Activated T-helper 1 cell treated with anti-CD3 and anti-CD28 coated beads, Interleukin-2, amount 50 U/mL, for 16 hours (primary cell): ENCODE measurements at places on chromosomes 5 and 9.

- no peak for DNase-seq
These were observed 66.8 kb downstream of the MAMDC2 start for GRCh38 chr9:70110194-70111041.

DNA sequence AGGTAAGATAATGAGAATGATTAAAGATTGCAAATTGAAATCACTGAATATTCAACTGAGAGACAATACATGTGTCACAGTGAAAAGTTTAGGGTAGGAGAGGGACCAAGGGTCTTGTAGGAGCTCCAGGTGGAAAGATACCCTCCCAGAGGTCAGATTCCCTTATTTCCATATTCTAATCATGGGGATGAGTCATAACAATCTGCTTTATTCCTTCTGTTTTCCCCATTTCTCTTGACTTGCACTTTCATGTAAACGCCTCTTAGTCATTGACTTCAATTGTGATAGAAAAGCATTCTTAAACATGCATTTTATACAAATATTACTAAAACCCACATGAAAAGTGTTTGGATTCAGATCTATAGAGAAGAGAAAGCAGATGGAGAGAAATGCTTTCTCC is 81.3 kb upstream of the CTSL start:
- DNase-seq = no peak

- no peak for DNase-seq
These were observed 12.8 kb downstream of the EHMT1 start for GRCh38 chr9:137631345-137632229.

- no peak for DNase-seq
These were observed 22.1 kb downstream of the MCIDAS start for GRCh38 chr5:55205001-55205400.

DNA sequence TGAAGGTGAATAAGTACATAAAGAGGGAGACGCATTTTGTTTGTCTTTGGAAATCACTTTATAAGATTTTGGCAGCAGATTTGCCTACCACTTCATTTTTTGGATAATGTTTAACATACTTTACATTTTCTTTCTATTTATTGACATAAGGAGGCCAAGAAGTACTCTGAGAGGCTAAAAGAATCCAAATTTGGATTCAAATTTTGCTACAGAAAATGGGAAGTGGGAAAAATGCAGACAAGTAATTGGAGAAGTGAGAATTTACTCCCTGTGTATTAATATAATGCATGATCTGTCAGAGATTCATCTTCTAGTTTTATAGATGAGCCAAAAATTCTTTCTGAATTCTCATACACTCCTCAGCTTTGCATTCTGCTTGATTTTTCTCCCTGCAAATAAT is 411.2 kb upstream of the CTNND2 start:
- DNase-seq = no peak

- no peak for DNase-seq
These were observed 13.9 kb upstream of the NAA35 start for GRCh38 chr9:85927076-85927475.

DNA sequence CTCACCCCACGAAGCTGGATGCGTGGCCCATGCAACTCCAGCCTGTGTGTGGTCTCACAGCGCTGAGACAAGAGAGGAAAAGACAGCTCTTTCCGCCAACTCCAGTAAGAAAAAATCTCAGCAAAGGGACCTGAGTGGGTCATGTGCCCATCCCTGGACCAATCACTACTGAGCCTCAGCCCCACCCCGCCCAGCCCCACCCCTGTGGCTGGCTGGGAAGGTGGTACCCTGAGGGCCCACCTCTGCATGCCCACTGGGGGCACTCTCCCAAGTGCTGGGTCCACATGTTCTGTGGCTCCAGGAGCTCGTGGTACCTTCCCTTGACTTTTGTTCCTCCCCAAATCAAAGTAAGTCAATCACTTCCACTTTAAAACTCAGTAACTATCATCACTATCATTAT is 105.1 kb upstream of the SMIM23 start:
- DNase-seq = no peak

DNA sequence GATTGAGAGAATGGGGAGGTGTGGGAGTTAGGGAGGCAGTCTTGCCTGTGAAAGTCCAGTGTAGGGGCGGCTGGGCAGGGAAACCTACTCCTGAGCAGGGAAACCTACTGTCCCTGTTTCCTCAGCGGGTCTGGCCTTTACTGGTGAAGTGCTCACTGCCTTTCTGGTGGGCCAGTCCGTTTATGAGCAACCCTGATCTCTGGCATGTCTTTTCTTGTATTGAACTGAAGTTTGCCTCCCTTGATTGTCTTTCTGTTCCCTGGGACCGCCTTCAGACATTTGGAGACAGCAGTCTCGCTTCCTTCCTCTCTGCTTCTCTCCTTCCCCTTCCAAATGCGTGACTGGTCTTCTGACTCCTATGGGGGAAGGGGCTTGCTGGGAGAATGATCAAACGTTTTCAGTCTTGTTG is 2.9 kb downstream of the SNX18 start:
- no peak for DNase-seq

DNA sequence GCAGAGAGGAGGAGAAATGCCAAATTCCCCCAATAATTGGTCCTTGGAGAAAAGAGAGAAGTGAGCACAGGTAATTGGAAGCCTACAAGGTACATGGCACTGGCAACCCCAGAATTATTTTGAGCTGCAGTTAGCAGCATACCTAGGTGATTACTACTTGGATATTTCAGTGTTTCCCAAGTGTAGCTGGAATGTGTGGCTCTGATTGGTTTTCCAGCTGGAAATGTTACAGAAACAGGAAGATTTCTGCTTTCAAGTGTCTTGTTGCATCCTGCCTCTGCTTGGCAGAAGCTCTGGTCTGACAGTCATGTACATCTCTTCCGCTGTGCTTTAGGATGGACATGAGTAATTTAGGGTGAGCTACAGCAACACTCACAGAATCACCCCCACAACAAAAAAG is 262.1 kb downstream of the ENC1 start:
- DNase-seq = no peak

GRCh38 chr9:87535817-87536539 is 38.3 kb downstream of the DAPK1 start:
- no peak for DNase-seq

- no peak for DNase-seq
These were observed 32.7 kb downstream of the FAM13B start for GRCh38 chr5:138000102-138000723.

- no peak for DNase-seq
These were observed 41.3 kb downstream of the RECK start for GRCh38 chr9:36078051-36078450.

DNA sequence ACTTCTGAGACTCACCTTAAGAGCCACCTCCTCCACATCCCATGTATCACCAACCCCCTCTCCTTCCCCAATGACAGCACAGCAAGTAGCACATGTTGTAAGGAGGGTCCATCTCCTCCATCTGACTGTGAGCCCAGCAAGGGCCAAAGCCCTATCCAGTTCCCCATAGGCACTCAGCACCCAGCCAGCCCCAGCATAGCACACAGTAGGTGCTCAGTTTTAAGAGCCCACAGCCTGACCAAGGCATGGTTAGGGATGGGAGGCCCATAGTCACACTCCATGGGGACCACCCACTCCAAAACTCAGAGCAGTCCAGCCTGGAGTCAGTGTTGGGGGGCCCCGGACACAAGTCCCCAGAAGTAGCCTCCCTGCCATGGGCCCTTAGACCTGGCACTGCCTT is 205.7 kb downstream of the CDK5RAP2 start:
- DNase-seq = no peak

DNA sequence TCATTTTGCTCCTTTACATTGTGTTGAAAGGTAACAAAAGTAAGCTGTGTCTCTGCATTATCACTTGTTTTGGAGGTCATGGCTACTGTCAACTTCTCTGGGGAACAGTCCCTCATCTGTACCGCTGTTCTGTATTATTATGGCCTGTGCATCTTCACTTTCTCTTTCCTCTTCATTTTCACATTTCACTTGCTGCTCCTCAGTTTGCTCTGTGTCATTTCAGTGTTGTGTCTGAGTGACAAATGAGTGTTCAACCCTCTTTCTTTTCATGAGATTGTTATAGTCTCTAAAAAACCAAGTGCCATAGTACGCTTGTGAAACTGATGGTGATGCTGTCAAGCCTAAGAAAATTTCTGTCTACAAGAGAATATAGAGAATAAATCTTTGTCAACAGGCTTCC is 122.0 kb upstream of the FER start:
- no peak for DNase-seq

DNA sequence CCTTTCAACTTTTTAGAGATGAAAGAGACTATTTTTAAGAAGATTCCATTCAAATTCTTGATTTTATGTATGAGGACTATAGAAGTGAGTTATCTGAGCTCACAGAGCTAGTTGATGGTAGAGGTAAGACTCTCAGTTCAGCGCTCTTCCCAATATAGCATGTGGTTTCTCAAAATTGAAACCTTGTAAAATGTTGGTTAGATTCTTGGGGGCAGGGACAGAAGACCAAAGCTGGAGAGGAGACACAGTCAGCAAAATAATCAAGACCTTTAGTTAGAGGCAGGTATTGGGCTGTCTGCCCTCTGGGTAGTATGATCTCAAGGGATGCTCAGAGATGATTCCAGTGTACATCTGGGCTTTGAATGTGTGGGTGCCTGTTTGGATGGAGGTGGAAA is 246.4 kb downstream of the SH3GL2 start:
- DNase-seq = no peak

DNA sequence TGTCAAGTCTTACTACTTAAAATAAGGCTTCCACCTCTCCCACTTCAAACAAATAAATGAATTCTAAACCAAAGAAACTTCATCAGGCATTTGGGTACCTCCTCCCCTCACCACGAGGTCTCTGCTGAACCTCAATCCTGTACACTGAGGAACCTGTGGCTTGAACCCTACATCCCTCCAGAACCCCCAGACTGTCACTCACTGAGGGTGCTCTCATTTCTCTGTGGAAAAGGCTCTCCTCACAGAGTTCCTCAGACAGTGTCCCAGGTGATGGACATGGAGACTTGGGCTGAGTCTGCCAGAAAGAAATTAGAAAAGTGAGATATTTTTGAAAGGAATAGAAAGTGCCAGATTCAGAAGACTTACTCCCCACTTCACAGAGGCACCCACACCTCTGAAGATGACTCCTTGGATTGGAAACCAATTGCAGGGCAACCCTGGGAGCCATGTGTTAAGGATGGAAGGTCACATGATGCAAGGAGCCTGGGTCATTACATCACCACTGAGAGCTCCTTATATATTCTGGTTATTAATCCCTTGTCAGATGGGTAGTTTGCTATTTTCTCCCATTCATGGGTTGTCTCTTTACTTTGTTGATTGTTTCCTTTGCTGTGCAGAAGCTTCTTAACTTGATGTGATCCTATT is 19.8 kb downstream of the MLANA start:
- DNase-seq = no peak

GRCh38 chr5:157217289-157218024 is 36.8 kb downstream of the ITK start:
- DNase-seq = no peak

GRCh38 chr5:140548300-140548688 is 832 bp downstream of the EIF4EBP3 start:
- DNase-seq = no peak

GRCh38 chr5:29795096-29795652 is 1398.3 kb upstream of the CDH6 start:
- DNase-seq = no peak

GRCh38 chr5:31196309-31196708 is 2.8 kb downstream of the CDH6 start:
- no peak for DNase-seq

- DNase-seq = no peak
These were observed 81.9 kb upstream of the TLR4 start for GRCh38 chr9:117622347-117622746.

DNA sequence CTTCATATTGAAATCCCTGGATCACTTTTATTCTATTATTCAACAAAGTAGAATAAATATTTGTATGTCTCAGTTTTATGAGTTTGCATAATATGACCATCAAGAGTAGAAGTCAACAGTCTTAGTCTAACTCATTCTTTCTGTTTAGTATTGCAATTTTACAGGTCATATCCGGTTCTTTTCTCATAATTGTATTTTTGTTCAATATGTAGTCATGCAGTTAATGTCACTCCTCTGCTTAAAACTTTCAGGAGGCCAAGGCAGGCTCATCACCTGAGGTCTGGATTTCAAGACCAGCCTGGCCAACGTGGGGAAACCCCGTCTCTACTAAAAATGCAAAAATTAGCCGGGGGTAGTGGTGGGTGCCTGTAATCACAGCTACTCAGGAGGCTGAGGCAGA is 148.4 kb upstream of the TRPM3 start:
- DNase-seq = no peak

DNA sequence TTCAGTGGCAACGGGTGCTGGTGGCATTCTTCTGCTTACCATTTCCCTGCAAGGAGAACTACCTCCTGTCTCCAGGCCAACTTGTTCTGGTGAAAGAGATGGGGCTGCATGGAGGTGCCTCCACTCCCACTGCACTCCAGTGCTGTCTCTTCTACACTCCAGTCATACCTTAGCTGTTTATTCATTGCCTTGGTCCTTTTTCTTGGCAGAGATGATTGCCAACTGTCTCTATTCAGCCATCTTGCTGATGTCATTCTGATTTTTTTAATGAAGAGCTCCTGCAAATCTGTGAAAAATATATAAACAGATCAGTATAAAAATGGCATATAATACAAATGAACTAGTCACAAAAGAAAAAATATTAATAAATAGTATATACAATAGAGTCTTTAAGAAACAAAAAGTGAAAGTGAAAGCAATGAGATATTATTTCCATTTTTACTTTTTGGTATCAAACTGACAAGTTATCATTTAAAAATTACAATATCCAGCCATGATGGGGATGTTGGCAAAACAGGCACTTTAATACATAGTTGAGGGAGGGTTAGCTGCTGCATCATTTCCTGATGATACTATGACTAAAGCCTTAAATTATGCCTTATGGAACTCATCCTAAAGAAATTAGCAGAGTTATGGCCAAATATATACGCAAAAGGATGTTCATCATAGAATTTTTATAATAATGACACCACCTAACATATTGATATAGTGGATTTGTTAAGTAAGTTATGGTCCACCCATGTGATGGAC is 109.4 kb downstream of the CARTPT start:
- DNase-seq = no peak

DNA sequence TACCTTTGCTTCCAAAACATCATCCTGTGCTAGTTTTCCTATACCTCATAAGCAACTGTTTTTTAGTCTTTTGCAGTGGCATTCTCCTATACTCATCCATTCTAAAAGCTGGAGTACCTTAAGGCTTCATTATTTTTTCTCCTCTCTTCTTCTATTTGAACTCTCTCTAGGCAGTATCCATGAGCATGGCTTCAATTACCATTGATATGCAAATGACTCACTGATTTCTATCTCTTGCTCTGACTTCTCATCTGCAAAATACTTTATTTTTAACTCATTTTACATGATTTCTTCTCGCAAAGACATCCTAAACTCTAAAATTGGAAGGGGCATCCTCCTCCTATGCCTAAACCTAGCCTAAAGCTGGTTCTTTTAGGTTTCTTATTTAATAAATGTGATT is 365.1 kb upstream of the NUDT12 start:
- DNase-seq = no peak
